ENCODE measurements at places on chromosomes 6 and 20.

DNA sequence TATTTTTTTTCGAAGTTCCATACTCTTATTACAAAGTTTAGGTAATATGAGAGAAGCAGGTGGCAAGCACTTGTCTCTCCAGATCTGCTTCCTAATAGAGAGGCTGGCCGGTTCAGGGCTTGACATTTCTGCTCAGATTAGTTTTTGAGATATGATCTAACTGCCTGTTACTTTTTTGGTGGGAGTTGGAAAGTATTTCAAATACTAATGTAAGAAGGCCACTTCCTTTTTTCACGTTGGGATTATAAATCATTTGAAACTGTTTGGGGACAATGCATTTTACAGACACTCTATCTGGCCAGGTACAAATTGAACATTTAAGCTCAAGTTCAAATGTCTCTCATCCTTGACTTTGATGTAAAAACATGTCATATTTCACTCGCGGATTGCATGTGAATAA, 222.1 kb upstream of the SULF2 start:
- DNase-seq: no peak

- DNase-seq: no peak
These were observed 67.1 kb downstream of the REPS1 start for GRCh38 chr6:138920906-138921305.

DNA sequence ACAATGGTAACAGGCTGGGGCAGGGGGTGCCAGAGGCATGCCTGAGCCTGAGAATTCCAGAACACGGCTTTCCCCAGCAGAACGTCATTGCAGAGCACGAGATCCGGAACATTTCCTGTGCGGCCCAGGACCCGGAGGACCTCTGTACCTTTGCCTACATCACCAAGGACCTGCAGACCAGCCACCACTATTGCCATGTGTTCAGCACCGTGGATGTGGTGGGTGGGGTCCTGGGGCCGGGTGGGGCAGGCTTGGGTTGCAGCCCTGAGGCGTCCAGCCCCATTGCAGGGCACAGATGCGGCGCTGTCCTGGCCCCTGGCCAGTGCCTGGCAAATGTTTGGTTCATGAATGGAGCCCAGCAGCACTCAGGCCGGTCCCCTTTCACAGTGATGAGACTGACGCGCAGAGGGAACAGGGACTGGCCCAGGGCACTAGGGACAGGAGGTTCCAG, 57.1 kb downstream of the TCP11 start:
- no peak for DNase-seq

GRCh38 chr20:64053841-64054661, 4.6 kb upstream of the SOX18 start:
- no peak for DNase-seq

- DNase-seq: no peak
These were observed 115.0 kb upstream of the CHD6 start for GRCh38 chr20:41733151-41733550.

- DNase-seq: no peak
These were observed 21.5 kb upstream of the HS3ST5 start for GRCh38 chr6:114364301-114364700.

DNA sequence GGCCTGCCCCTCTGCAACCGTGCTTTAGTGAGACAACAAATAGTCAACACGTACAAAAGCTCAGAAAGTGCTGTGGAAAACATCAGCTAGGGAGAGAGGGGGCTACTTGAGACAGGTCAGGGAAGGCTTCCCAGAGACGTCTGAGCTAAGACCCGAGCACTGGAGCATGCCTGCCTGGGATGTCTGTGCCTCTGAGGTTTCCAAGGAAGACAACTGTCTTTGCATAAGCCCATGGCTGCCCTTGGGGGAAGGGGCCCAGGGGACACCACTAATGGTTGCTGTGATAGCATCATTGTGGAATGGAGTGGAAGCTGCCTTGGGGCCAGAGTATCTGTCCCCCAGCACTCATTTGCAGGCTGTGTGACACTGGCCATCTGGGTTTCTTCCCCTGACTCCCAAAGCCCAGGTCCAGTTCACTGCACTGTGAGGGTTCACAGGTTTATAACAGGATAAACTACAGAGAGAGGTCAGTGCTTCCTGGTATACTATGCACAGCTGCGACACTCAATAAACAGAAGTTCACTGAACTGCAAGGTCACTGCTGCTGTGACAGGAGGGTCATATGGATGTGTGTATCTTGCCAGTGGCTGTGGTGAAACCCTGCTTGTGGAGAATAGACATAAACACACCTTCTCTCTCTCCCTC, 1.5 kb upstream of the ARFGEF2 start:
- DNase-seq: no peak

- DNase-seq: no peak
These were observed 13.0 kb downstream of the GNAS-AS1 start for GRCh38 chr20:58837717-58838116.

GRCh38 chr6:47476781-47477496, 650 bp upstream of the CD2AP start:
- DNase-seq: no peak

DNA sequence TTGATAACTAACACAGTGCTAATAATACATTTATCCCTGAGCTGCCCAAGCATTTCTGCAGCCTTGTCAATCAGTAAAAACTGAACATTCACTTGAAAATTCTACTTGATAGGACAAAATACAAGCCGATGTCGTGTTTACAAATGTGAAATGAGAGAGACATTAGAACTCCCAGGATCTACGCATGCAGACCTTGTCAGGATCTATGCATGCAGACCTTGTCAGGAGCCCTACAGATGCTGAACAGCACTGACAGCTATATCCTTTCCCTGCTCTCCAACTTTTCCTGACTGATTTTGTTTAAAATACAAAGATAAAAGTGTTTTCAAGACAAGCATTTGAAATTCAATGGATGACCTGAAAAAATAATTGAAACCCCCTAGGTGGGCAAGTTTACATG, 28.9 kb downstream of the INSM1 start:
- DNase-seq: no peak

DNA sequence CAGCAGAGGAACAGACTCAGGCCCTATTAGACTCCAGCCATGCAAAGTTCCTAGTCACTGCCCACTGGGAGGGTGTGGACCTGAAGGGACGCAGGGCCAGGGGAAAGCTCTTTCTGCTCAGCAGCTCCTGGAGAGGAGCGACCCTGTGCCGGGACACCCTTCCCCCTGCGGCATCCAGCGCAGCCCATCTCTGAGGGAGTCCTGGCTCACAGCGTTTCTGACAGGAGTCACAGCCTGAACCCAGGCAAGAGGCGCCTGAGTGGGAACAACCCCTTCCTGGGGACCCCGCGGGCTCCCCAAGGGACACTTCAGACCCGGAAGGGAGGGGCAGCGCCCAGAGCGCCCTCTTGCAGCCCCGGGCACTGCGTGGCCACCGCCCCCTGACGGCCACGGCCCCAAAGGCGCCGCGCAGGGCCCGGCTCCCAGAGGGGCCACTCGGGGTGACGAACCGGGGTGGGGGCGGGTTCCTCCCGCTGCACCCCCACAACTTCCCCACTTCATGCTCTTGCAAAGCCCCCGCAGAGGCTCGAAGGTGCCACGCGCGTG, 862 bp downstream of the UCKL1 start:
- DNase-seq: peak; percentile 49

DNA sequence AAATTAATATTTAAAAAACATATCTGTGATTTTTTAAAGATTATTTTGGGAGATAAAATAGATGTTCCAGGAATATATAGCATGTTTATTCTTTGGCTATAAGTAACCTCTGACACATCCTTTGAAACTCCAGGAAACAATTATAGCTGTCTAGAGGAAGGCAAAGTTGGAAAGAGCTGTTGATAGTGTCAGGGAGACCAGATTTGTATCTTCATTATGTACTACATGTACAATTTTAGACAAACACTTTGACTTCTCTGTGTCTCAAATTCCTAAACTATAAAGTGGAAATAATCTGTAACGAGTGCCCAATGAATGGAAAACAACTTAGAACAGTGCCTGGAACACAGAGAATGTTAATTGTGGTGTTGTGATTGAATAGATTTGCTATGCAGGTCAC, 25.6 kb upstream of the ADGRG6 start:
- DNase-seq: no peak

- no peak for DNase-seq
These were observed 216.1 kb upstream of the SGK1 start for GRCh38 chr6:134533991-134534390.

DNA sequence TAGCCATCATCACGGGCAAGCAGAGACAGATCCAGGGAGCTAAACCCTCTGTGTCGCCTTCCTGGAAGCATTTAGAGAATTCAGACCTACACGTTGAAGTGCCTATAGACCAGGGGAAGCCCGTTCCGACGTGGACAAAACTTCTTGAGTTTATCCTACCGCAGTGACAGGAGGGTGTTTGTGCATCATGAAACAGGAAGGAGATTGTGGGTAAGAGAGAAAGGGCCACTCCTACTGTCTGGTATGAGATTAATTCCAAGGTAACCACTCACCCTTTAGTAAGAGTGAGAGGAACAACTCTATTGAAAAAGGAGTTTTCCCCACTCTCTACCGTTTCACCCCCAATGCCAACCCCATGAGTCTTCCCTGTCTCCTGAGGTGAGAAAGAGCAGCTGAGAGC, 133.7 kb downstream of the TFAP2C start:
- no peak for DNase-seq

GRCh38 chr6:148818939-148819575, 72.2 kb downstream of the UST start:
- no peak for DNase-seq

DNA sequence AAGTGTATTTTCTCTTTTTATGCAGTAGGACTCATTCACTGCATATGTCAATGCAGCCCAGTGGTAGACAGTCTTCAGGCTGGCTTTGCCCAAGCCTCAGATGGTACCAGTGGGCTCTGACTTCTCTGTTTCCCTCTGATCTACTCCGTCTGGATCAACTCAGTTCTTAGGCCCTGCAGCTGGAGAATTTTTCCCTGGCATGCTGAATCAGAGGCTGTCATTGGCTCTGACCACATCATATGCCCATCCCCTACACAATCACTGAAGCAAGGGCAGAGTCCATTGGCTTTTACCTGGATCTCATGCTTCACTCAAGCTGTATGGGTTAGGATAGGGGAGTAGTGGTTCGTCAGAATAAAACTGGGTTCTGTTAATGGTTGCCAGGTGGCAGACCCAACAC, 57.8 kb downstream of the KIZ start:
- no peak for DNase-seq

- DNase-seq: no peak
These were observed 25.0 kb upstream of the SCGN start for GRCh38 chr6:25627001-25627400.

GRCh38 chr20:35972462-35972861, 4.1 kb downstream of the CNBD2 start:
- no peak for DNase-seq
